ENCODE measurements at places on chromosomes 5 and 9.

GRCh38 chr9:34443976-34444375, 14.4 kb downstream of the FAM219A start:
- DNase-seq, result no peak

DNA sequence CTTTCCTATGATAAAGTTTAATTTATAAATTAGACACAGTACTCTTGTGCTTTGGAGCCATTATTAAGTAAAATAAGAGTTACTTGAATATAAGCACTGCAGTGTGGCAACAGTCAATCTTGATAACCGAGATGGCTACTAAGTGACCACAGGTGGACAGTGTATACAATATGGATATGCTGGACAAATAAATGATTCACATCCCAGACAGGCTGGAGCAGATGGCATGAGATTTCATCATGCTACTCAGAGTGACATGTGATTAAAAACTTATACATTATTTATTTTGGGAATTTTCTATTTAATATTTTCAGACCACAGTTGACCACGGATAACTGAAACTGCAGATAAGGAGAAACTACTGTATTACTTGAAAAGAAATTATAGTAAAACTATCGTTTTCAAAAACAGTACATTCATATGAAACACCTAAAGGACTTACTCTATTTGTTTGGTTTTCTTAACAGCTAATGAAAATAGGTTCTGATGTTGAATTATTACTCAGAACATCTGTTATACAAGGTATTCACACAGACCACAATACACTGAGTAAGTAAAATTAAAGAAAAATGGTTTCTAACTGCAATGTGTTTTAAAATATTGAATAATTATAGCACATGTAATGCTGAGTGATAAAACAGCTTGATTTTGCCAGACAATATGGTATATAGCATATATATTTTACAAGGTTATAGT, 16.0 kb downstream of the LYRM7 start:
- DNase-seq, result no peak

- DNase-seq, result no peak
Measured at GRCh38 chr5:180138976-180139730, 67.6 kb upstream of the RNF130 start.

GRCh38 chr5:143129910-143130612, 273.4 kb downstream of the NR3C1 start:
- no peak for DNase-seq

DNA sequence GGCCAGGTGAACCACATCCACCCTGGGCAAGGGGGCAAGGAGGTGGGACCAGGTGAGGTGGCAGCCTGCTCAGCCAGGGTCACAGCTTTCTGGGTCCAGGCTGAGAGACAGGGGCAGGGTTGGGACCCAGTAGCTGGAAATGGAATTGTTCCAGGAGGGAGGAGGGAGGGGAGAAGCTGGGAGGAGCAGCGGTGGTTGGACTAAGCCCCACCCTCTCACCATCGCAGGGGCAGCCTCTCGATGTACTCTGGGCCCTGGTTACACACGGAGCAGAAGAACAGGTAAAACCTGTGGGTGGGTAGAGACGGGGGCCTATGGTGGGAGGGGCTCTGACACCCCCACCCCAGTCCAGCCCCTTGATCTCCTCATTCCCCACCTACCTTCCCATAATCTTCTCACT, 11.2 kb downstream of the PHF19 start:
- DNase-seq, result no peak

Measured in activated CD4-positive, alpha-beta memory T cell treated with anti-CD3 and anti-CD28 coated beads for 36 hours (primary cell).